ENCODE measurements at places on chromosomes 1 and 21. TPM values are rescaled to one million over a fixed set of nuclear protein-coding genes. Genes with fewer than 3 reads are reported as not detected.
A peak's percentile ranks its signal among the peaks of the same experiment; 100 is the strongest.

DNA sequence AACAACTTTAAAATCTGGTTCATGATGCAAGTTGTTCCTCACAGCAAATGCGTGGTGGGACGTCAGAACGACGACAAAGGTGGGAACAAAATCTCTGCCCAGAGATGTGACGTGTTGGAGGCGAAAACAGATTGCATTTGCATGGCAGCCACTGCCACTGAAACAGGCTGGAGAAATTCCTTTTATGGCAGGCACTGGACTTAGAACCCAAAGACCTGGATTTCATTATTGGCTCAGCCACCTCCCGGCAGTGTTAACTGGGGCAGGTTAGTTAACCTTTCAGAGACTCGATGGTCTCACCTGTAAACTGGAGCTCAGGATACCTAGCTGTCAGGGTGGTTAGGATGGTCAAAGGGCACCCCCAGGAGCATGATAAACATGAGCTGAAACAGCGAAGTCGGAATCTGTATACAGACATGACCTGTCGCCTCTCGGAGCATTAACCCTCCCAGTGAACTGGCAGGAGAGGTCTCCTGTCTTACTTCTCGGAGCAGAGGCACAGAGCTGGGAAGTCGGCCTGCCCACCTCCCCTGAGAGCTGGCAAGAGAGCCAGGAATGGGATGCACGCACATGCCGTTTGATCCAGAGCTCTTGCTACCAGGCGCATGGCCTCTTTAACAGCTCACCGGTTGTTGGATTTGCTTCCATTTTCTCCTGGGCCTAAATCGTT lies 59.2 kb upstream of the TARBP1 start:
- DNase-seq, result no peak
- H3K4me3 ChIP-seq, result no peak overlapping the region
- no peaks in the 10 kb centered on the region for H3K36me3 ChIP-seq
- H3K4me1 ChIP-seq, result peaks cover 70% of the 10 kb centered on the region
- peak overlapping the region; percentile 38 for H3K27ac ChIP-seq

DNA sequence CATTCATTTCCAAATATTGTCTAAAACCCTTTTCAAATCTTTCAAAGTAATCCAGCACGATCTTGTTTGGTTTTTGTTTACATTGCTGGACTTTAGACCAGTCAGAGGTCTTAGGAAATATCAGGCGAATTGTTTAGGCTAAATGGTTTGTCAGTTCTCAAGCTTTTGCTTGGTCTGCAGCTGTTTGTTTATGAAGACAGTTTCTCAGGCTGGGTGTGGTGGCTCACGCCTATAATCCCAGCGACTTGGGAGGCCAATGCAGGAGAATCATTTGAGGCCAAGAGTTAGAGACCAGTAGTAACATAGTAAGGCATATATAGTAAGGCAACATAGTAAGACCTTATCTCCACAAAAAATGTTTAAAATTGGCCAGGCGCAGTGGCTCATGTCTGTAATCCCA lies 77.5 kb downstream of the DNTTIP2 start:
- no peaks in the 10 kb centered on the region for H3K4me1 ChIP-seq
- no peak overlapping the region for H3K27ac ChIP-seq
- DNase-seq, result no peak
- peaks cover 2% of the 10 kb centered on the region for H3K27me3 ChIP-seq
- no peaks in the 10 kb centered on the region for H3K36me3 ChIP-seq

DNA sequence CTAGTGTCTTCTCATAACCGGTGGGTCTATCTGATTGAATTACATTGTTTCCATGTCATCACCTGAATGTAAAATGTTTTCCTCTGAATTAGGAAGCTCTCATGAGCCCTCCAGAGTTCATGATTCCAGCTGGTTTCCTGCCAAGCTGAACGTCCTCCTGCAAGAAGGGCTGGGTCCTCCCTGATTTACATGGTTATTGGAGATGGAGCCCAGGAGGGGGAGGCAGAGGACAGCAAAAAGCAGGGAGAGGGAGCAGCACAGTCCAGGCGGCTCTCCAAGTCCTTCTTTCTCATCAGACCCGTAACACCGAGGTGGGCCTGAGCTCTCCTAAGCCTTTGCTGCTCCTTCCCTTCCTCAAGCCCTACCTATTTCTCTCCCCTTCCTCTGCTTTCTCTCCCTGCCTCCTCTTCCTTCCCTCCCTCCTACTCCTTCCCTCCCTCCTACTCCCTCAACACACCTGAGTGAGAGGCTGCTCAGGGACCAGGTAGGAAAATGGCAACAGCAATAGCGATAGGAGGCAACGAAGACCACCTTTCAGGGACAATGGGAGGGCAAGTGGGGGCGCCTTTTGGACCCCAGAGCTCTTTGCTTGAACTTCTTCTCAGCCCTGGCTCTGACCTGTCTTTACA lies 265.9 kb downstream of the PRDM2 start:
- DNase-seq, result peak; percentile 70

DNA sequence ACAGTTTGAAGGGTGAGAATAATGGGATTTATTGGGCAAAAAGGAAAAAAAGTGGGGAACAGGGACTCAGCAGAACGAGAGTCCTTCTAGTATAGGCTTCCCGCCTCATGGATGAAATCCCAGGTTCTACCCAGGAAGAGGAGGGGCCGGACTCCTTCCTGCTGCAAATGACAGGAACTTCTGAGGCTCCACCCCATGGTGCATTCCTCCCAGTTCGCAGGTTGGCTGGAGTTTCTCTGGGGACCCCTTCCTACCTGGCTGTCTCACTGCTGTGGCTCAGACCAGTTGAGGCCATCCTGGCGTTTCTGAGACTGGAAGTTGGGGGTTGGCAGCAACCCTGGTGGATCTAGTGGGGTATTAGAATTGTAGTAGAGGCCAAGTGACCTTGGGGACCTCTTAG lies 27.5 kb downstream of the CNIH3 start:
- no peak overlapping the region for H3K4me3 ChIP-seq
- no peaks in the 10 kb centered on the region for H3K27me3 ChIP-seq
- H3K27ac ChIP-seq, result no peak overlapping the region
- no peaks in the 10 kb centered on the region for H3K36me3 ChIP-seq
- no peak for DNase-seq

GRCh38 chr1:38745476-38746401 lies 113.8 kb downstream of the RRAGC start:
- peaks cover 2% of the 10 kb centered on the region for H3K27me3 ChIP-seq
- H3K4me1 ChIP-seq, result peaks cover 8% of the 10 kb centered on the region
- no peaks in the 10 kb centered on the region for H3K36me3 ChIP-seq
- no peak for DNase-seq

Gene PGLYRP3
- polyA plus RNA-seq, result not detected

DNA sequence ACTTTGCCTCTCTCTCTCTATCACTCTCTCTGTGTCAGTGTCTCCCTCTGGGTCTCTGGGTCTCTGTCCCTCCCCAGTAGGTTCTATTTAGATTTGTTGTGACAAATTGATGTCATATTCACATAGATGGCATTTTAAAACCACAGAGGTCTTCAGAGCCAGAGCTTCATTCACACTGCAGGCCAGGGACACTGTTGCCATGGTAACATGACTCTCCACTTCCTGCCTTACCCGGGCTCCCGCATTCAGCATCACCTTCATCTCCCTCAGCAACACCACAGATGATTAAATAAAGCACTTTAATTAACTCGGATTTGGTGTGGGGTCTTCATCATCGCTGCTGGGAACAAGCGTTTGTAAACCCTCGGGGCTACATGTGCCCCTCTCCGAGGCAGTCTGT lies 132.6 kb downstream of the ETS2 start:
- no peak overlapping the region for H3K27ac ChIP-seq
- no peaks in the 10 kb centered on the region for H3K36me3 ChIP-seq
- DNase-seq, result peak; percentile 73
- H3K27me3 ChIP-seq, result no peaks in the 10 kb centered on the region
- H3K4me3 ChIP-seq, result no peak overlapping the region
- peaks cover 19% of the 10 kb centered on the region for H3K4me1 ChIP-seq

Gene LCE2B
- polyA plus RNA-seq, result not detected

Gene PGLYRP4
- polyA plus RNA-seq, result not detected

DNA sequence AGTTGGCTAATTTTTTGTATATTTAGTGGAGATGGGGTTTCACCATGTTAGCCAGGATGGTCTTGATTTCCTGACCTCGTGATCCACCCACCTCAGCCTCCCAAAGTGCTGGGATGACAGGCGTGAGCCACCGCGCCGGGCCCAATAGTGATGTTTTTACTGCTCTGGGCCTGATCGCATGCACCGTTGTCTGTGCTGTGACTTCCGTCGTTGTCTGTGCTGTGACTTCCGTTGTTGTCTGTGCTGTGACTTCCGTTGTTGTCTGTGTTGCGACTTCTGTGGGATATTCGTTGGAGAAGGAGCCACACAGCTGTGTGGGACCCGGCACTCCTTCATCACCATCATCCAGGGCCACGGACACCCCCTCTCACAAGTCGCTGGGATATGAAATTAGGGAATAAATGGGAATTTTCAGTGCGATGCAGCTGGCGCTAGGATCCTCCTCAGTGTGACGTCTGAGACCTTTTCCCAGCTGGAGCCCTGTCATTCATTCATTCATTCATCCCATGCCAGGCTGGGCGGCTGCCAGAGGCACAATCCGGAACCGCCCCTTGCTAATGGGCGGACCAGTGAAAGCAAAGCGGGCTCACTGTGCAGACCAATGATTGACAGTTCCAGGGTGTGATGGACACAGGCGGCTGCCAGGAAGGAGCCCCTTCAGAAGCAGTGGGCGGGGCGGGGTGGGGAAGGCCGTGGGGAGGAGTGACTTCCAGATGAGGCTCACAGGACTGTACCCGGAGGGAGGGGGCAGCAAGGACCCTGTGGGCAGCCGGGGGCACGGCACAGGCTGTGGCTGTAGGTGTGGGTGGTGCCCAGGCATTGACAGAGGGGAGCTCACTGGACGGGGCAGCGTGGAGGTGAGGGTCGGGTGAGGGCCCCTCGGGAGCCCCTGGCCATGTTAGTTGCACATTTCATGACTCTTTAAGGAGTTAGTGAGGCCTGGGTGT lies 48.9 kb downstream of the PRKCZ start:
- DNase-seq, result no peak
- no peaks in the 10 kb centered on the region for H3K27me3 ChIP-seq
- H3K27ac ChIP-seq, result no peak overlapping the region
- H3K4me3 ChIP-seq, result no peak overlapping the region
- H3K4me1 ChIP-seq, result peaks cover 37% of the 10 kb centered on the region
- H3K36me3 ChIP-seq, result peaks cover 28% of the 10 kb centered on the region

Gene FBLIM1
- 13.6 TPM for polyA plus RNA-seq

Gene INAVA
- polyA plus RNA-seq, result 18.9 TPM

GRCh38 chr1:201017828-201018163 lies 5.7 kb downstream of the KIF21B start:
- H3K27ac ChIP-seq, result peak overlapping the region; percentile 89
- peaks cover 2% of the 10 kb centered on the region for H3K27me3 ChIP-seq

DNA sequence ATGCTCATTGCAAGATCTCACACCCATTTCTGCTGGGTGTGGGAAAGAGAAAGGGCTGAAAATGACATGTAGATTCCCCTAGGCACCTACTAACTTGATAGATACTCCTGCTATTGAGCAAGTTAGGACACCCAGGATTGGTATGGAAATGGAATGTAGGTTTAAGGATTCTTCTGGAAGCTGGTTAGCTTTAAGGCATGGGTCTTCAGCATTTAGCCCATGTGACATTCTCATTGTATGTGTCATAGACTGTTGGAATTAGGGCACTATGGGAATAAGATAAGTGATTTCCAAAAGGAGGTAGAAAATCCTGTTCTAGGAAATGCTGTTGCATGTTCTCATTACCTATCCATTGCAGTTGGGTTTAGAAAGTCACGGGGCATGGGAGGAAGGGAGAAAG lies 76.2 kb downstream of the DISC1 start:
- peaks cover 2% of the 10 kb centered on the region for H3K36me3 ChIP-seq
- no peaks in the 10 kb centered on the region for H3K27me3 ChIP-seq
- no peak for DNase-seq
- no peaks in the 10 kb centered on the region for H3K4me1 ChIP-seq
- H3K27ac ChIP-seq, result no peak overlapping the region

Gene SLC22A15
- 28.5 TPM for polyA plus RNA-seq

Gene KCNK2
- 33.2 TPM for polyA plus RNA-seq

DNA sequence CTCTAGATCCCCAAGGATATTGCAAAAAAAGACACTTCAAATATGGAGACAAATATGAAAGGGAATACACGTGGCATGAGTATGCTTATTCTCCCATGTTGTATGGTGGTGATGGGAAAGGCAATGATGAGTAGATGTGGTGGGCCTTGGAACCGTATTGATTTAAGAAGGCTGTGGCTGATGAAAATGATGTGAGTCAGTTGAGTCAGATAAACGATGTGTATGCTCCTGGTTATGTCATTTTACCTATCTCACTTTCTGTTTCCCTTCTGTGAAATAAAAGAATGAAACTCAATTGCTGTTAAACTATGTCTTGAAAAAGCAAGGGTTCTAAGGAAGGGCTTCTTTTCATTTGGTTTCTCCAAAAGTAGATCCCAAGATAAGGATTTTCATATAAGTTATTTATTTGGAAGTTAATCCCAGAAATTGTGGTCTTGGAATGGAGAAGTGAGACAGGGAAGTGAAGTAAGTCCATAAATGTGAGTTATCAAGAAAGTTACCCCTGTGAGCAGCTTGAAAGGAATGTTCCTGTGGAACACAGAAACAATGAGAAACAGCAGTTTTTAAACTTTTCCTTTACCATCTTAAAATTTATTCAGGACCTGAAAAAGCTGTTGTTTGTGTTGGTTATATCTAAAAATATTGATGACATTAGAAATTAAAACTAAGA lies 292.0 kb downstream of the DUSP10 start:
- H3K27ac ChIP-seq, result no peak overlapping the region
- H3K36me3 ChIP-seq, result no peaks in the 10 kb centered on the region
- H3K4me3 ChIP-seq, result no peak overlapping the region
- H3K27me3 ChIP-seq, result no peaks in the 10 kb centered on the region
- no peaks in the 10 kb centered on the region for H3K4me1 ChIP-seq
- DNase-seq, result no peak

Gene CFAP45
- polyA plus RNA-seq, result 9.8 TPM

Data from spinal cord (tissue), 10 donors.